Hippocampal formation (tissue), 2 donors: ENCODE measurements at places on chromosomes 3 and 15.
A peak's percentile ranks its signal among the peaks of the same experiment; 100 is the strongest.

- no peak for DNase-seq
These were observed 1.0 kb downstream of the SPTBN5 start for GRCh38 chr15:41892621-41893421.

- no peak for DNase-seq
These were observed 95.0 kb downstream of the THRB start for GRCh38 chr3:24399614-24400013.

DNA sequence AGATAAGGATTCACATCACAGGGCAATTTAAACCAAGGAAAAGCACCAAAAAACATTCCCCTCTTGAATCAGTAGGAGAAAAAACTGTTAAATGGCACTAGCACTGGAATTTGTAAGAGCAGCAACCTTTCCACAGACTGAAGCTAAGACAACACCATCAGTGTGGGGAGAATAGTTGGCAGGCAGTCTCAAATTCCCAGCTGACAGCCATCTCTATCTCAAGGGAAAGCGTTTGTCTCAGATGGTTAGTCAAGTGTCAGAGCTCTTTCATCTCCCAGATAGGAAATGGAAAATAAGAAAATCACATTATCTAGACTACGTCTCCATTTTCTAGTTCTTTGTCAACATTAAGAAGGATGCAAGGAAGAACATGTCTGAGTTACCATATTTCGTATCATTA is 228.7 kb downstream of the WDR72 start:
- DNase-seq, result no peak

GRCh38 chr15:94174399-94174802 is 57.0 kb upstream of the MCTP2 start:
- DNase-seq, result no peak

GRCh38 chr15:45200001-45200798 is 12.4 kb upstream of the SHF start:
- peak; percentile 94 for DNase-seq

- DNase-seq, result no peak
These were observed 157.8 kb downstream of the IL1RAP start for GRCh38 chr3:190671658-190672057.

- no peak for DNase-seq
These were observed 99.8 kb downstream of the SEC22A start for GRCh38 chr3:123301331-123302184.

DNA sequence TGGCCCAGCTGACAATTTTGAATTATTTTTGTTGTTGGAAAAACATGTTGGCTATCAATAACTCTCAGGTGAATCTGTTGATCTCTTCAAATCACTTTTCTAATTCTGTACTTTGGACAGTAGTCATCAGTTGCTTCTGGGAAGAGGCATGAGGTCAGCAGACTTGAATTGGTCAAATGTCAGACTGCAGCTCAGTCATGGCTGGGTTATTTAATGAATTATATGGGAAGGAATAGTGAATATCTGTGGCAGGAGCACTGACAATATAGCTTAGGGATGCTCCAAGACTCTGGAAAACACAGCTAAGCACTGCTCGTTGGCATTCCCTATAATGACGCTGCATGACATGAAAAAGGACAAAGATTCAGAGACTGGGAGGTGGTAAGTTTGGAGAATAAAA is 98.8 kb upstream of the GAP43 start:
- DNase-seq, result no peak

DNA sequence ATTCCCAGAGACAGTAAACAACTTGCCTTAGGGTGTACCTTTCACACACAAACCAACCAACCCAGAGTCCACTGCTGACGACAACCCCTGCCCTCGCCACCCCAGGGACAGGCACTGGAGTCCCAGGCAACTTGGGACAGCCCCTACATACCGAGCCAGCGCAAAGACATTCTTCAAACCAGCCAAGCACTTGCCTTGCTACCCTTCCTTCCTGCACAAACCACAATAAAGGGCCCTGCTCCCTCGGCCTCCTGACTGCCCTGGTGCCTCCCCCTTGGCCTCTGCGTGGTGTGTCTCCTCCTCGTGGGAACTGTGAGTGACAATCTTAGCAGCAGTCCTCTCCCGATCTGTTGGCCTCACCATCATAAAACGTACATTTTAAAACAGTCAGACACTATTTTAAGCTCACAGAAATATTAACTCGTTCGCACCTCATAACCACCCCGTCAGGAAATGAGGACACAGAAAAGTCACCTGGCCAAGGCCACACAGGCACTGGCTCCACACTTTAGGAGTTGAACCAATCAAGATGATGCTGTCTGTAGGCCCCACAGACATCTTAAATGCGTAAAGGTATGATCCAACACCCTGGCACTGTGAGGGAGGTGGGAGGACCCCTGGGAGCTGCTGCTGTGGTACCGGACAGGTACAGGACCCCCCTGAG is 113.8 kb downstream of the ADCY5 start:
- no peak for DNase-seq

DNA sequence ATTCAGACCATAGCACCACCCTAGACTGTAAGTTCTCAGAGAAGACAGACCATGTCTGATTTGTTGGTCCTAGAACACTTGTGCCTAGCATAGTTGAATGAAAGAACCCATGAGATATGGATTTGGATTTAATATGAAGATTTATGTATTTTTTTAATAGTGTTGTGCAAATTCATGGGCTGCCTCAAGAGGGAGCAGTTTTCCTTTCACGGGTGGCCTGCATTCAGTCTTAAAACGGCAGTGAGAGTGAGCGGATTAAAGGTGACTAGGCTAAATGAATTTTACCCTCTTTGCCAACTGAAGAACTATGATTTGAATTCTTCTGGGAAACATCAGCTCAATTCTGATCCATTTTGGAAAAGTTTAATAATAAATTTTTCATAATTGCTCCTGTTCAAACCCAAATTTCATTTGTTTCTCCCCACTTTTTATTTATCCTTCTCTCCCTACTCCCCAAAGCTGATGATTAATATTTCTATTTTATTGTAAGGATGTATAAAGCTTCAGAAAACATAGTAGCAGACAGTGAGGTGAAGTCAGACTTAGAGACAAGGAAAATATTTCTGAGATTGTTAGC is 67.3 kb downstream of the MORC1 start:
- DNase-seq, result no peak

DNA sequence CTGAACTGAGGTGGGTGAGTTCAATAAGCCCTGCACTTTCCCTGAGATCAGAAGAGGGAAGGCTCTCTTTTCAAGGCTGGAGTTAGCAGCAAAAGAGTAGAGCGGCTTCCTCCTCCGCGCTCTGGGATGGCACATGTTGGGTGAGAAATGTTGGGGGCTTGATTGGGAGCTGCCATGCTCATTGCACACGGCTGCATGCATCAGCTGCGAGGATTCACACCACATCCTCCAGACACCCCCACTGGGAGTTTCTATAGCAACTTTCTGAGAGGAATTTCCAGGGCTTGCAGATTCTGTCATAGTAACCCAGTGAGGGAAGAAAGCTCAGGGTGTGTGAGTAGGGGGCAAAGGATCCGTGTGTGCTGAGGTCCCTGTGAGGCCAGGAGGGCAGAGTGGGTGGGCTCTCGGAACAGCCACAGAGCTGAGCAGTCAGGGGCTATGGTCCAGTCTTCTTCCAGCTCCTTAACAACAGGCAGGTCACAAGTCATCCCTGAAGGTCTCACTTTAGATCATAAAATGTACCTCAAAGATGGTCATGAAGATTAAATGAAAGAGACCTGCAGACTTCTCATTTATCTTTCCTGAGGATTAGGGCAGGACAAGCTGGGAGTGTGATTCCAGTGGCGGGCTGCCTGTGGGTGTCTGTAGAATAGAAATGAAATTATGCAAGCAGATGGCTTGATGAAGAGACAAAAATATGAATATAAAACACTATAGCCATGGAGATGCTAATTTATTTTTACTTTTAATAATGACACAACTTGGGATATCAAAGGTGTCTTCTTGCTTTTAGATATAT is 75.7 kb upstream of the CHRNA7 start:
- DNase-seq, result no peak

DNA sequence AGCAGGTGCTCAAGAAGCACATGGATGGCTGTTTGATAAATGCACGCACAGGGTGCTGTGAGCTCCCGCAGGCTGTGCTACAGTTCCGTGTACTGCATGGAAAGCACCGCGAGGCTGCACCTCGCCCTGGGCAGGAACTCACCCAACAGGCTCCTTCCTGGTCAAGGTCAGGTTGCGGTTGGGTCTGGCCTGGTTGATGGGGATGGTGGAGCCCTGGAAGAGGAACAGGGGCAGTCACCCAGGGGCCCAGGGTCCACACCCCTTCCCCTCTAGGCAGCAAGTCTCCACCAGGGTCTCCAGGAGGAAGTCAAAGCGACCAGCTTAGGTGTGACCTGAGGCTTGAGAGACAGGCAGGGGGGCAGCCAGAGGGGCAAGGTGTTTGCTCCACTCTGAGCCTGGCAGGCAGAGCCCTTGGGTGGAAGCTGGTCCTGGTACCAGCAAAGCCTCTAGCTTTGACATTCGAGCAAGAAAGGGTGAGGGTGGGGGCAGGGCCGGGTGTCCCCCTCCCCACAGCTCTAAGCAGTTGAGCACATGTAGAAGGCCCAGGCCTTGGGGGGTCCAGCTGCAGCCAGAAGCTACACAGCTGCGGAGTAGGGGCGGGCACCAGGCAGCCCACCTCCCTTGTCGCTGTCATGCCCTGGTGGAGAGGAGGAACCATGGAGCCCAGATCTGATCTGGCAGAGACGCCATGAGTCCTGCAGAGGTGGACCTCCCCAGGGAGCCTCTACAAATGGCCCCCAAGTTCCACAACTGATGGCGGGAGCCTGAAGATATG is 46.3 kb upstream of the SLC41A3 start:
- no peak for DNase-seq

GRCh38 chr3:128270559-128271492 is 117.5 kb downstream of the EEFSEC start:
- DNase-seq, result no peak
